Activated CD4-positive, alpha-beta T cell treated with anti-CD3 and anti-CD28 coated beads for 4 hours (primary cell): ENCODE measurements at places on chromosomes 7 and 10.

DNA sequence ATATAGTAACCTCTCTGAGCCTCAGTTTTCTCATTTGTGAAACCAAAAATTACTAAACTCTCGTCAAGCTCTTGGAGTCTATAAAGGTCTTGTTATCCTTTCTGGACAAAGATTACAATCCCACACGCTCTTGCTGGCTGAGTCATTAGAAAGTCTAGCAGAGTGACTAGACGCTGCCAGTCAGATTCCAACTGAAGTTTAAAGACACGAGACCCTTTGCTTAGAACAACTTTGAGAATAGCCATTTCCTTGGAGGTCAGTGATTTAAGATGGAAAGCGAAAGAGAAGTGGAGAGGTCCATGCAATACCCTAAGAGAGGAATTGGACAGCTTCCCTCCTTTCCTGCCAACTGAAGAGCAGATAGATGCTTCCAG lies 119.5 kb downstream of the APBB1IP start:
- DNase-seq, result no peak

- DNase-seq, result no peak
These were observed 440.3 kb upstream of the FOXK1 start for GRCh38 chr7:4241791-4242190.

- no peak for DNase-seq
These were observed 55.5 kb upstream of the LRGUK start for GRCh38 chr7:134071355-134072331.

DNA sequence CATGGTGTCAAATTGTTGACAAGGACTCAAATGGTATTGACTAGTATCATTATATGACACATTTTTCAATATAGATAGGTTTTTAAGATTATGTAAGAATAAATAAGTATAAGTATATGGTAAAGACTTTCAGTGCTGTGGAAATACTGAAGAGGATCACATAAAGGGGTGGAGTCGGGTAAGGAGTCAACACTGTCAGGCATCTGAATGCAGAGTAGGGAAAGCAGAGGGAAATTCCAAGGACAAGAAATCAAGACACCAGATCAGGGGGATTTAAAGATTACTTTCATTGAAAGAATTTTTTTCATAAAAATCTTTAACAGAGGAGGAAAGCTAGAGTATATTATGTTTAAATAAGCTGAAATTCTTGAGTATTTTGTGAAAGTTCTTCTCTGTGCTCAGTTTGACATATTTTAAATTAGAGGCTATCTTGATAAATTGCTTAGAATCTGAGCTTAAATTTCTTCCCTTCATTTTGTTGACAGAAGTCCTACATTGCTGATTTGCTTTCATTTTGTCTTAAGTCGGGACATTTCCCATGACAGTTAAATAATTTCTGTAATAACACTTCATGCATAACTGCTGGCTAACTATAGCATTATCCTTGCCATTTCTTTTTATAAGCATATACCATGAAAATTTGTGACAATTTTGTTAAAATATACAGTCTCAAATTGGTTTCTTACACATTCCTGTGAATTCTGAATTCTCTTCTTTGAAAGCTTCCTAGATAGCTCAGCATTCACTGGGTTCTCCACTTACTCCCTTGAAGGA lies 244.3 kb downstream of the PRKG1 start:
- no peak for DNase-seq
